ENCODE measurements at places on chromosomes 6 and 20. TPM values are rescaled to one million over a fixed set of nuclear protein-coding genes. Genes with fewer than 3 reads are reported as not detected.

Gene CYP21A2
- 0.39 TPM for total RNA-seq

Gene TTK
- total RNA-seq: 26.2 TPM

DNA sequence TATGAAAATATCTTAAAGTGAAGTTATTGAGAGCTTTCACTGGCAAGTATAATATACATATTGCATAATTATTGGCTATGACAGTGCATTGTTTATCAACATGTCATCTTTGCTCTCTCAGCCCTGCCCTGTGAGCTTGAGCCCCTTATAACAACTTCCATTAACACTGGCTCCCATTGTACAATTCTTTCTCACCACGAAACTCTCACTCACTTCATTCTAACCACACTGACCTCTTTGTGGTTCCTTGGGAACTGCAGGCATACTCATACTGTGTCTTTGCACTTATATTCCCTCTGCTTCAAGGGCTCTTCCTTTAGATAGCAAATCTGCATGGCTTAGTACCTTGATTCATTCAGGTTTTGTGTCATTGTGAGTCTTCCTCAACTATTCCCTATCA is 411.8 kb downstream of the CDKAL1 start:
- no peak overlapping the region for H3K27ac ChIP-seq
- no peaks in the 10 kb centered on the region for H3K27me3 ChIP-seq
- H3K36me3 ChIP-seq: peaks cover 20% of the 10 kb centered on the region
- peaks cover 6% of the 10 kb centered on the region for H3K4me1 ChIP-seq
- no peak overlapping the region for H3K4me3 ChIP-seq

DNA sequence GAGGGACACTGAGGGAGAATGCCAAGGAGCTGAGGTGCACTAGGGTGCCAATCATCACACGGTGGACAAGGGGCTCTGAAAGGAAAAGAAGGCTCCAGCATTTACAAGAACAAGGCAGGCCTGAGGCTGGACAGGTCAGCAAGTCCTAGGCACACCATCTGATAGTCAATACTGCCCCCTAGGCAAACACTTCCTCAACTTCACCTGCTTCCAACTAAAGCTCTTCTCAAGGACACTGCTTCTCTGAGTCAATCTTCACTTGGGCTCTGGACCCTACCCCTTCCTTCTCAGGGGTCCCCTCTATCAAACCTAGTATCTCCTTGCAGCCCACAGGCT is 37.7 kb upstream of the SLC4A11 start:
- H3K4me1 ChIP-seq: no peaks in the 10 kb centered on the region
- no peak for DNase-seq

- H3K27me3 ChIP-seq: peaks cover 12% of the 10 kb centered on the region
- H3K4me1 ChIP-seq: peaks cover 25% of the 10 kb centered on the region
- no peak for DNase-seq
- peak overlapping the region; percentile 98 for H3K4me3 ChIP-seq
Measured at GRCh38 chr6:70413992-70414494, 735 bp downstream of the FAM135A start.

DNA sequence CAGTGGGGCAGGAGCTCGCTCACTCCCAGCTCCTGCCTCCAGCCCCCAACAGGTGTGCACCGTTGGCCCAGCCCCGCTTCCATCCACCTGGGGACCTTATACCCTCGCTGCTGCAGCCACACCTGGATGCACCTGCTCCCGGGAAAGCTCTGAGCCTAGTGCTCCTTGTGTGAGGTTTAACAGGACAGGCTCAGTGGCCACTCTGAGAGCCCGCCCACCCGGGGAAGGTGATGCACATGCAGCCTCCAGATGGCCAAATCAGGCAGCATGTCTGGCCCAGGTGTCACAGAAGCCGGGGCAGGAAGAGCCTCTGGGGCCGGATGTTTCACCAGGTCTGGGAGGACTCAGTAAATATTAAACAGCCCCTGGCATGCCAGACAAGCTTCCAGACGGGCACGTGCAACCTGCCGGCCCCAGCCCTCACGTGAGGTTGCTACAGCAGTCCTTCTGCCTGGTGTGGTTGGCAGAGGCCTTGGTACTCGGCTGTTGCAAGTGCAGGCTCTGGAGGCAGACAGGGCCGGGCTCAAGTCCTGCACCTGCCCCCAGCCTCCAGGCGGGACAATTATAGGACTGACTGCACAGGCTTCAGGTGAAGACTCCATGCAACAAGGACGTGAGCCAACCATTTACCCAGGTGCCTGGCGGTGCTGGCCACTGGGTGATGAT is 66.9 kb downstream of the RIPOR3 start:
- no peak overlapping the region for H3K27ac ChIP-seq
- no peaks in the 10 kb centered on the region for H3K27me3 ChIP-seq
- H3K4me1 ChIP-seq: no peaks in the 10 kb centered on the region

DNA sequence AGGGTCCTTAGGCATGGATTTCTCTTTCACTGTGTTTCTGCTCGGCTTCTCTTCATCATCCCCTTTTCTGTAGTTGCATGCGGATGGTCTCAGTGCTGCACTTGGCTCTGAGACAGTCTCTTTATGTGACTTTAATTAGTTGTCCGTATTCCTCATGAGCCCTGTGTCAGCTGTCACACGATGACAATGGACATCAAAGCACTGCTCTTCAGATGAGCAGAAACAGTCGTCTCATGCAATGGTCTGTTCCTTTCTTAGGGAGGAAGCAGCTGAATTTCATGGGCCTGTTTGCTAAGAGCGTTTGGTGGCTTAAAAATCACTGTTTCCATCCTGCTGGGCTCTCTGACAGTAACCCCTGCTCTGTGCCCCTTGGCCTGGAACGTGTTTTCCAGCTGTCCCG is 64.9 kb downstream of the SYTL3 start:
- H3K4me1 ChIP-seq: peaks cover 61% of the 10 kb centered on the region
- DNase-seq: no peak
- H3K36me3 ChIP-seq: peaks cover 92% of the 10 kb centered on the region
- no peaks in the 10 kb centered on the region for H3K27me3 ChIP-seq
- H3K27ac ChIP-seq: peak overlapping the region; percentile 13
- H3K4me3 ChIP-seq: no peak overlapping the region

DNA sequence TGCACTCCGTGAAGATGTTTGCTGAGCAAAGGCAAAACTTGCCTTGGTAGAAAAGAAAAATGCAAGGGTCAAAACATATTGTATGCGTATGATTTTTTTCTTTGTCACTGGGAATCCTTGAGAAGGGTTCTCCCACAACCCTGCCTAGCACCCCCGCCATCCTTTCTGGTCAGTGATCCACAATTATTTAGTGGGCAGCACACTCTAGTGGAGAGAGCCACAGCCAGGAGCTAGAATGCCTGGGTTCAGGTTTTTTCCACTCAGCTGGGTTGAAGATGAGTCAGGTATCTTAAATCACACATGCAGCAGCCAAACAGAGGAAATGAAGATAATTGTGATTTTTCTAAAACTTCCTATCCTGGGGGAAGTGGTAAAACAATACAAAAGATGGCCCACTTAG is 243.1 kb downstream of the PKHD1 start:
- no peak overlapping the region for H3K4me3 ChIP-seq
- no peak overlapping the region for H3K27ac ChIP-seq
- DNase-seq: no peak
- no peaks in the 10 kb centered on the region for H3K36me3 ChIP-seq
- H3K4me1 ChIP-seq: no peaks in the 10 kb centered on the region

- peaks cover 22% of the 10 kb centered on the region for H3K4me1 ChIP-seq
- H3K4me3 ChIP-seq: no peak overlapping the region
- peak overlapping the region; percentile 58 for H3K27ac ChIP-seq
- H3K27me3 ChIP-seq: peaks cover 74% of the 10 kb centered on the region
- H3K36me3 ChIP-seq: no peaks in the 10 kb centered on the region
Measured at GRCh38 chr6:148203970-148204369, 138.7 kb upstream of the SASH1 start.

DNA sequence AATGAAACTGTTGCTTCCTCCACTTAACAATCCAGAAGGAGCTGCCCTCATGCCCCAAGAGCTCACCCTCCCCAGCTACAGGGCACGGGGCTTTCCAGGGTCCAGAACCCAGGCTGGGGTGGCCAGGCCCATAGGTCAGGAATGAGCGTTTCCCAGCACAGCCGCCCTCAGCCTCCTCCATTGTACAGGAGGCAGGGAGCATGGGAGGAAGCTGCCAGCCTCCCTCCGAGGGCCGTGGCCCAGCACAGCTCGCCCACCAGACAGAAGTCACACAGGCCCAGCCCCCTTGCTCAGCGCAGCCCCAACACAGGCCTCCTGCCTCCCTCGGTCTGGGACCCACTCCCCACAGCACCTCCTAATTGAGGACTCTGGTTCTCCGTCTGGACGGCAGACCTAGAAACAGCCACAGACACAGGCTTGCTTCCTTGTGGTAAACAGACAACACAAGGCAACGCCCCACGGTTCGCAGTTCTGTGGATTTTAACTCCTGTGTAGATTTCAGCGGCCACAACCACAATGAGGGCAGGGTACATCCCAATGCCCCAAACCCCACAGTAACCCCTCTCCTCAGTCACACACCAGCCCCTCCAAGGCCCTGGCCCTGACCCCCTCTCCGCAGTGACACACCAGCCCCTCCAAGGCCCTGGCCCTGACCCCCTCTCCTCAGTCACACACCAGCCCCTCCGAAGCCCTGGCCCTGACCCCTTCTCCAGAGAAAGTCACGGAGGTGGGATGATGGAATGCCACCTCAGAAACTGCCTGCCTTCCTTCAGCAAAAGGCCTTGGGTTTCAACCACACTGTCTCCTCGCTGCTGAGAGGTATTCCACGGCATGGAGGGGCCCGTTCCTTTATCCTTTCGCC is 173.5 kb downstream of the DLL1 start:
- H3K27me3 ChIP-seq: peaks cover 5% of the 10 kb centered on the region
- DNase-seq: no peak
- no peak overlapping the region for H3K4me3 ChIP-seq
- H3K4me1 ChIP-seq: no peaks in the 10 kb centered on the region

- no peaks in the 10 kb centered on the region for H3K36me3 ChIP-seq
- H3K27ac ChIP-seq: no peak overlapping the region
- DNase-seq: no peak
Measured at GRCh38 chr20:43151901-43152300, 37.8 kb downstream of the PTPRT start.

- peaks cover 4% of the 10 kb centered on the region for H3K4me1 ChIP-seq
- H3K27me3 ChIP-seq: peaks cover 10% of the 10 kb centered on the region
- H3K27ac ChIP-seq: no peak overlapping the region
- no peak for DNase-seq
- H3K4me3 ChIP-seq: no peak overlapping the region
- H3K36me3 ChIP-seq: no peaks in the 10 kb centered on the region
Measured at GRCh38 chr6:12602342-12602741, 114.2 kb upstream of the PHACTR1 start.
